ENCODE measurements at places on chromosomes 4 and X.
A peak's percentile ranks its signal among the peaks of the same experiment; 100 is the strongest.

DNA sequence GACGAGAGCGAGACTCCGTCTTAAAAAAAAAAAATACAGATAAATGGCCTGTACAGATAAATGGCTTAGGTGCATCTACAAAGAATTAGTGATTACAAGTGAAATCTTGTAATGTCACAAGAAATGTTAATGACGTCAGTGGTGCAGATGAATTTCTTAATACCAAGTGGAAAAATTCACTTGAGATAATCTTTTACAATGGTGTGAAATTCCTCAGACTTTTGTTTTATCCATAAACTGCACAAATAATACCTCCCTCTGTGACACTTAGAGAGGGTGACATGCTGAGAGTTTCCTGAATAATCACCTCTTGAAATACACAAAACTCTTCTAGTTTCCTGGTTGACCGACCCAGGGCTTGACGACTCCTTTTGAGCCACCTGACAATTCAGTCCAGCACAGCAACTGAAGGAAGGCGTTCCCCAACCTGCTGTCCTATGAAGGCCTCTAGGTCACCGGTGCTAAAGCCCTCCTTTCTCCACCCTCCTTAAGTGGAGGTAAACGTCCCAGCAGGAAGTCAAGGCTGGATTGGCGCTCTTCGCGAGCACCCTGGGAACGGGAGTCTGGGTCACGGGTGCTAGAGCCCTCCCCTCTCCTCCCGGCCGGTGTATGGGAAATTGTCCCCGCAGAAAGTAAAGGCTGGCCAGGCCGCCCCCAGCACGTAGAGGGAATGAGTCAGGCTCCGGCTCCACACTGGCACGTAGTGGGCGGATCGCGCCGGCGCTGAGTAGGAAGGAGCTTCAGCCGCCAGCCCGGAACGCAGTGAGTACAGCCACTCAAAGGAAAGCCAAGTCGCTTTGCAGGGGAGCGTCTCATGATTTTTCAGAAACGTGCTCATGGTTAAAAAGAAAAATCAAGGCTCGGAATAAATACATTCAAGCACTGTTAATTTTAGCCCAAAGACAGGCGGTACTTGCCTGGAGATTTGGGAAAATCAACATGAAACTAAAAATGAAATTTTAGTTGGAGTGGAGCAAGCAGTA lies at the start of gene TMEM144:
TMEM144 (plus strand) TSS at position 662 of the 983 bp plus-strand sequence. CDS start 2,182 bp downstream, outside the sequence.
- peak; percentile 17 for DNase-seq

- DNase-seq, result no peak
Measured at GRCh38 chr4:41857226-41857641, 78.0 kb upstream of the TMEM33 start.

- no peak for DNase-seq
Measured at GRCh38 chrX:28491322-28491721, 95.9 kb upstream of the IL1RAPL1 start.

DNA sequence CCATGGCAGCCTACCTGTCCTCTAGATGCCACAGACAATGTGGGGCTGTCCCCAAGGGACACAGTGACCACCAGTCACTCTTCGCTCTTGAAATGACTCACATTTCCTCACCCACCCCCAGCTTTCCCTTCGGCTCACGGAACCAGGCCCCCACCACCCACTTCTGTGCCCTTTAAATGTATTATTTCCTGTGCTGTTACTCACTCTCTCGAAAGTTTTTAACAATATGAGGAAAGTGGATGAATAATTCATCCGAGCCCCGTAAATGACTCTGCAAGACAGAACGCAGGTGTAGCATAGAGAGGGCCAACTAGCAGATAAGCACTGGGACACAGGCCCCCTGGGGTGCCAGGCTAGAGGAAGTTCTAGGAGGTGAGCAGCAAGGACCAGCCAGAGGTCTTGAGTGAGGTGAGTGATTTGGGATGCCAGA lies 179.5 kb upstream of the TBL1X start:
- DNase-seq, result peak; percentile 38

GRCh38 chr4:81884986-81885385 lies 413.3 kb upstream of the RASGEF1B start:
- no peak for DNase-seq

DNA sequence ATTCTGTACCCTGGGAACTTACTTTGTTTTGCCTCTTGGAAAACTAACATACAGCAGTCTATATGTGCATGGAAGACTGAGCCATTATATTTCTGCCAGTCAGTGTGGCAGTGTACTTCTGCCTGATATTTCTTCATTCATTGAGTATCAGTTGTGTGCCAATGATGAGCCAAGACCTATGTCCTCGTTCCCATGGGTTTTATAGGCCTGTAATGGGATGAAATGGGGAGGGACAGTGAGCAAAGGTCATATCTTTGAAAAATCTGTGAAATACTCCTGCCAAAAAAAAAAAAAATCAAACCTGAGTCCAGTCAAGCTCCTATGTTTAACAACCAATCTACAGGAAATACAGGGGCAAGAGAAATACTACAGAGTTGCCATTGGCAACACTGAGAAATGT lies 9.1 kb downstream of the NSD2 start:
- DNase-seq, result no peak

- DNase-seq, result no peak
Measured at GRCh38 chr4:40621592-40622512, 7.8 kb downstream of the RBM47 start.

GRCh38 chrX:96002431-96002830 lies 682.2 kb upstream of the DIAPH2 start:
- DNase-seq, result no peak

DNA sequence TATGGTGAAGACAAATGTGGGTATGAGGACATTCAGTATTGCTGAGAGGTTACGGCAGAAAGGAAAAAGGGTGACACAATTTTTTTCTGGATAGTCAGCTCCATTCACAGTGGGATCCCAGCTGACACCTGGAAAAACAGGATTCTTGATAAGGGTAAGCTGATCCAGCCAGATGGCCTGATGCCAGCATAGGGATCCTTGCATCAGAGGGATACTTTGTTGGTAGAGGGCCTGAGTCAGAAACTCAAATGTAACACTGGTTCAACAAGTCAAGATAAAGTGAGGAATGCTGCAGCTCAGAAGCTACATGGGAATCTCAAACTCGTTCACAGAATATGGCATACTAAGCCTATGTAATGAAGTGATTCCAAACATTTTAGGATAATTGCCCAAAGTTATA lies 726.7 kb downstream of the C4orf33 start:
- no peak for DNase-seq

DNA sequence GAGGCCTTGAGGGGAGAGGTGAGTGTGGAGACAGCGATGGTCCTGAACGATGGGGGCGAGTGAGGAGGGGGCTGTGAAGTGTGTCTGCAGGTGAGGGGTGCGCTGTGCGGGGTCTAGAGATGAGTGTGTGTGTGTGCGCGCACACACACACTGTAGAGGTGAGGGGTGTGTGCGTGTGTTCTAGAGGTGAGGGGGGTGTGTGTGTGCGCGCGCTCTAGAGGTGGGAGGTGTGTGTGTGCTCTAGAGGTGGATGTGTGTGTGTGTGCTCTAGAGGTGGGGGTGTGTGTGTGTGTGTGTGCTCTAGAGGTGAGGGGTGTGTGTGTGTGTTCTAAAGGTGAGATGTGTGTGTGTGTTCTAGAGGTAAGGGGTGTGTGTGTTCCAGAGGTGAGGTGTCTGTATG lies 574 bp downstream of the BST1 start:
- no peak for DNase-seq

DNA sequence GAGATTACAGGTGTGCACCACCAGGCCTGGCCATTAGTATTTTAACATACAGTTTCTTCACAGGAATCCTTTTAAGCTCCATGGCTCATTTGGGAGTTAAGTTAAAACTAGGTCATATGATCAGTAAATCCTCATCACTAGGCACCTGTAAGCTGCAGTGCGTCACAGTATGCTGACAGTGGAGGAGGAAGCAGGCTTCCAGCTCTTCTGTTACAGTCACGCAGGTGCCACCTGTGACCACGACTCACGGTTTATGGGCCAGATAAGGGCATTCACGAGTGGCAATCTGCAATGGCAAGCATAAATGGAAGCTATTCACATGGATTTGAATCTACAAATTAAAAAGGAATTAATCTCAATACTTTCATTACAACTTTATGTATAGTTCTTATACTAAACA lies 129.4 kb upstream of the BCOR start:
- no peak for DNase-seq

- DNase-seq, result no peak
Measured at GRCh38 chr4:7187168-7187535, 5.2 kb upstream of the SORCS2 start.

- no peak for DNase-seq
Measured at GRCh38 chrX:12896935-12897334, 9.5 kb upstream of the TLR8 start.

- DNase-seq, result no peak
Measured at GRCh38 chrX:79080141-79080540, 64.3 kb upstream of the GPR174 start.

- no peak for DNase-seq
Measured at GRCh38 chr4:161704040-161704439, 459.8 kb downstream of the FSTL5 start.

- no peak for DNase-seq
Measured at GRCh38 chr4:43316813-43317212, 424.3 kb downstream of the GRXCR1 start.
